ENCODE measurements at places on chromosomes 7 and 10.

DNA sequence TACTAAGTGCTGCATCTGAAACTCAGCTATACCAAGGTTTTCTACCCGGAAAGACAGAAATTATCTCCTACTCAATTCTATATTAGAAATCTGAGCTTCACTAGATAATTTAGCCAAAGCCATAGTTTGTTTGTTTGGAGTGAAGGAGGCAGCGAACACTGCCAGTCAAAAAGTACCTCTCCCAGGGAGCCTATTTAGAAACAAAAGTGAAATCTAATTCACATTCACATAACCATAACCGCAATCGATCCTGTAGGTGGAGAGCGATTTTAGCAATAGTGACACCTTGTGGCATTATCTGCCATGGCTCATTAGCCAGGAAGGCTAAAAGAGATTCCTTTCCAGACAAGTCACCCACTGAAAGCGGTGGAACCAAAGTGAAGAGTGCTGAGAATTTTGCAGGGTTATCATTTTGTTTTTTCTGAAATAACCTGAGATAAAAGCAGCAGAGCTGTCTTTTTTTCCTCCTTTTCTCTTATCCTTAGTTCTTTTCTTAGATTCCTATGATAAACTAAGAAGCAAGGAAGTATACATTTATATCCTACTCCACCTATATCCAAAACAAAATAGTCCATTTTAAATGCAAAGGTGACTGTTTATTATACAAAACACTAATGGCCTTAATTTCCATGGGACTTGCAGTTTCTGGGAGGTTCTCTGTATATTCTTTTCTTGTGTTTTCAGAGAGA, 83.7 kb upstream of the BET1 start:
- DNase-seq = peak; percentile 54

GRCh38 chr10:25701652-25702051, 232.4 kb upstream of the MYO3A start:
- no peak for DNase-seq

DNA sequence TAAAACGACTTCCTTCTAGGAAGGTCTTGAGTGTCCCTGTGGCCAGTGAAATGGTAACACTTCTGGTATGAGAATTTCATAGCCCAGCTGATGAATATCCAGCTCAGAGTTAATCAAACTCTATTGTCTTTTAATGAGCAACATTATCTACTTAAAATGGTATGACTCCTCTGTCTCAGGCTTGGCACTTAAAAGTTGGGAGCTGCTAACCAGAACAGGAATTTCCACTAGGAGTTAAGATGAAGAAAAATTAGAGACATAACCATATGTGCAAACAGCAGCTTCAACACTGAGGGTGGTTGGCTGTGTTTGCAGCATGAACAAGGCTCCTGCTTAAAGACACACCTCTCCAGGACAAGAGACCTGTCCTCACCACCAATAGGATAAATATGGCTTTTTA, 46.8 kb downstream of the CH25H start:
- DNase-seq = no peak

GRCh38 chr7:24991353-24991752, 11.4 kb upstream of the OSBPL3 start:
- no peak for DNase-seq

GRCh38 chr10:5536486-5537081, 11.8 kb downstream of the CALML3 start:
- DNase-seq = no peak

- no peak for DNase-seq
Observed at GRCh38 chr10:27612551-27613035, 108.5 kb downstream of the RAB18 start.

GRCh38 chr7:80781146-80781545, 137.7 kb downstream of the SEMA3C start:
- no peak for DNase-seq

GRCh38 chr7:867406-868188, 8.8 kb upstream of the GET4 start:
- no peak for DNase-seq

DNA sequence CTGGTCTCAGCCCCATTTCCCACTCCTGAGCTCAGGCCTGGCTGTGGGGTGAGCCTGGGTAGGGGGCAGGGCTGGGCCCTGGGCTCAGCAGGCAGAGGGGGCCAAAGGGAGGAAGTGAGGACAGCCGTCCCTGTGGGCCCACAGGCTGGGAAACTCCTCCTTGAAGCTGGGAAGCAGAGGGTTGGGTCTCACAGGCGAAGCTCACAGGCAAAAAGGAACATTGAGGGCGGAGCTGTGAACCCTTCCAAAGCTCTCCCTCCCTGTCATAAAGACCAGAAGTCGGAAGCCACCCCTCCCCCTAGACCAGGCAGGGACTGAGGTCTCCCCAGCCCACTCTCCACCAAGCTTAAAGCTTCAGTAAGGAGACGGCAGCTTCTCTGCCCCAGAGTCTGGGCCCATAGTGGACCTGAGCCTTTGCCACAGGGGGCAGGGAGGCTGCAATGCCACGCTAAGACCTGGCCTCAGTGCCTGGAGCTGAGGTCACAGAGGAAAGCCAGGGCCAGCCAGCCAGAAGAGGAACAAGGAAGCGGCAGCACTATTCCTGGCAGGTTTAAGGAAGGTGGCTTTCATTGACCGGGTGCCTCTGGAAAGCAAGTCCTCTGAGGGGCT, 1.0 kb upstream of the KCP start:
- DNase-seq = no peak

GRCh38 chr10:3325954-3326750, 153.6 kb upstream of the PITRM1 start:
- no peak for DNase-seq

GRCh38 chr7:64045301-64046040, at the start of gene ZNF727:
ZNF727 (plus strand) TSS chr7:64045434; CDS start chr7:64045622, 188 bp downstream.
- no peak for DNase-seq

DNA sequence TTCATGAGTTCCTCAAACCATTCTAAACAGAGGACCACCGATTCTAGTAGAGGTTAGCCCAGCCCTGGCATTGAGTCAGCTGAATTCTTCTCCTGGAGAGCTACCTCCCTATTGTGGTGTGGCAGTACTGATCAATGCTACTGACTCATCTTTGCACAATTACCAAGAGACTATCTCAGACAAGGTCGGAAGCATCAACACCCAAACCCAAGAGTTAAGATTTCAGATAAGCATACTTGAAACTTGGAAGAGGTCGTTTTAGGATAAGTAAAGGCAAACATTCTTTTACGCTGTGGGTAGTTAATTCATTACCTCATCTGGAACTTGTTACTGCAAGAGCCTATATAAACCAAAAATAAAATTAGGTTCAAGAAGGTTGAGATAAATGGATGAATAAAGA, 154.6 kb upstream of the NRBF2 start:
- DNase-seq = no peak

GRCh38 chr7:22182149-22182548, 174.8 kb downstream of the RAPGEF5 start:
- no peak for DNase-seq

DNA sequence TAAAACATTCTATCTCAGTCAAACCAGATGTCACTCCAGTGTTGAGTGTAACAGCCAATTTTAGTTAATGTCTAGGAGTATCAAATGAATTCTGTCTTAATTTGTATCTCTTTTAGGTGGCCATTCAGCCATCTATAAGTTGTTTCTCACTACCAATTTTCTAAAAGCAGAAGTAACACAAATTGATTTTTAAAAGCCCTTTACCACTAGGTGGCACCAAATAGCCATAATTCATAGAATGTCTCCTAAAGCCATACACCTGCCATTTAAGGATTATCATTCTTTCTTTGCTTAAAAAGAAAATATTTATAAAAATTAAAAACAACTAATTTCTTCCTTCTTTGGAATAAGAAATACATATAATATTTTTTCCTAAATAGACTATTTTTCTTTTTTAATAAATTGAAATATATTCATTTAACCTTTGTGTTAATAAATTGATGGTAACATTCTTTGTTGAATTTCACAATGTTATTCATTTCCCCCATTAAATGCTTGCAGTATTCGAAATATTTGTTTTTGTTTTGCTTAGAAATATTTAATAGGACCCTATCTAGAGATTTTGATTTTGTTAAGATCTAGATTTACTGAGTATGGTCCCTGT, 107.8 kb upstream of the PPP1R3A start:
- peak; percentile 23 for DNase-seq

DNA sequence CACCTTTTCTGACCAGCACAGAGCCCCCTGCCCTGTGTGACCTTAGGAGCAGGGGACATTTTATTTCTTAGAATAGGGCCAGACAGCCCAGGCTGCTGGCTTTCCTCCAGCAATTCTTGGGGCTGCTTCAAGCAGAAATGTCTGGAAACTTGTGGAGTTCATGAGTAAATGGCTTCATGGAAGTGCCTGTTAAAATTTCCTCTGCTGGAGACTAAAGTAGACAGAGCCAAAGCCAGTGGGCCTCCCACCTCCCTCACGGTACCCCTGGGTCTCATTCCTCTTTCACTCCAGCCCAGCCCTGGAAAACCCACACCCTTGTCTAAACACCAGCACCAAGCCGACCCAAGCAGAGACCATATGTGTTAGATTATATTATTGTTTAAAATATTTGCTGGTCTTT, 505.5 kb upstream of the ZMIZ1 start:
- no peak for DNase-seq

- DNase-seq = no peak
Observed at GRCh38 chr10:310976-311639, 175.9 kb downstream of the ZMYND11 start.

- DNase-seq = no peak
Observed at GRCh38 chr10:55500931-55501559, 700.0 kb upstream of the PCDH15 start.

- DNase-seq = no peak
Observed at GRCh38 chr10:93859049-93859655, 34.6 kb upstream of the SLC35G1 start.

DNA sequence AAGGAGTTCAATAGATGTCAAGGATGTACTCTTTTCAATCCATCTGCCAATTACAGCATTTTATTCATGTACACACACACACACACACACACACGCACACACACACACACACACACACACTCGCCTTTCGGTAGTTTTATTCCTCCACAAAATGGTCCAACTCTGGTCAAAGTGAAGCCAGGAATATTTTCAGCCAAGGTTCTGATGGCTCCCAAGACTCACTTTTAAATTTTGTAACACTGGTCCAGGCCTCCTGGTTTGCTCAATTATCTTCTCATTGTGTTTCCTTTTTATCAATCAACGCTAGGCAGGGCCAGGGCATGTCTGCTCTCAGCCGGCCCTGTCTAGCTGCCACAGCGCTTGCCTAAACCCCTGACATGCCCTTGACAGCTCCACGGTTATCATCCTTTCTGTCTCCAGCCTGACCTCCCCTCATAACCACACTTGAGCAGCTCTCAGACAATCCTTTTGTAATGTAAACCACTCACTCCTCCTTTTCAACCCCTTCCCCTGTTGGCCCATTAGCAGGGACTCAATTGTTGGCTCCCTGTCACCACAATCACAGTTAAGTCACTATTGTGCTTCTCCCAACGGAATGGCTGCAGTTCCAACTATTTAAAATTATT, 115.1 kb downstream of the ICA1 start:
- DNase-seq = no peak

- DNase-seq = no peak
Observed at GRCh38 chr7:96248405-96248804, 73.5 kb downstream of the SLC25A13 start.

DNA sequence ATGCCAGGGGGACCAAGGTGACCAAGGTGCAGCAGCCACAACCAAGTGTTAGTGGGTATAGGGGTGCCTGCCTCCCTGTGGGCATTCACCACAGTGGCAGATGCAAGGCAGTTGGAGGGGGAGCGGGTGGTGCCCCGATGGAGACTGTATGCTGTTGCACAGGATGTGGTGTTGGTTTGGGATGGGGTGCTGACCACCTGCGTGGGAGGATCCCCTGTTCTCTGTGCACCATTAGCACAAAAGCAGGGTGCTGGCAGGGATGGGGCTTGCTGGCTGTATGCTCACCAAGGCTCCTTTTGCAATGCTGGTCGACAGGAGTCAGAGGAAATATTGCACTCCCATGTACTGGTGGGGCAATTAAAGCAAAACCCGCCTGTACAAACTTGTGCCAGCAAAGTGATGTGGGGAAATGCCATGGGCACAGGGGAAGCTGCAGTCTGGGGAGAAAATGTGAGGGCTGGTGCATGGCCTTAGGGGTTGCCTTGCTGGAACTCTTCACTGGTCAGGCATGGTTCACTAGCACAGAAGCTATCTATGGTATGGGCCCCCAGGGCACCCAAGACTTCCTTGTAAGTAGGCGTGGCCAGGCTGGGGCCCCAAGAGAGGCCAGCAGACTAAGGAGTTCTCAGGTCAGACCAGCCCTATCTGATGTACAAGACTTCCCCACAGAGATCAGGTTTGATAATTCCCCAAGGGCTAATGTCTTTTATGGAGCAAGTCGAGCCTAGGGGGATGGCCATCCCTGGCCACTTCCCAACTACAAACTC, 51.9 kb upstream of the GNAT3 start:
- DNase-seq = no peak

DNA sequence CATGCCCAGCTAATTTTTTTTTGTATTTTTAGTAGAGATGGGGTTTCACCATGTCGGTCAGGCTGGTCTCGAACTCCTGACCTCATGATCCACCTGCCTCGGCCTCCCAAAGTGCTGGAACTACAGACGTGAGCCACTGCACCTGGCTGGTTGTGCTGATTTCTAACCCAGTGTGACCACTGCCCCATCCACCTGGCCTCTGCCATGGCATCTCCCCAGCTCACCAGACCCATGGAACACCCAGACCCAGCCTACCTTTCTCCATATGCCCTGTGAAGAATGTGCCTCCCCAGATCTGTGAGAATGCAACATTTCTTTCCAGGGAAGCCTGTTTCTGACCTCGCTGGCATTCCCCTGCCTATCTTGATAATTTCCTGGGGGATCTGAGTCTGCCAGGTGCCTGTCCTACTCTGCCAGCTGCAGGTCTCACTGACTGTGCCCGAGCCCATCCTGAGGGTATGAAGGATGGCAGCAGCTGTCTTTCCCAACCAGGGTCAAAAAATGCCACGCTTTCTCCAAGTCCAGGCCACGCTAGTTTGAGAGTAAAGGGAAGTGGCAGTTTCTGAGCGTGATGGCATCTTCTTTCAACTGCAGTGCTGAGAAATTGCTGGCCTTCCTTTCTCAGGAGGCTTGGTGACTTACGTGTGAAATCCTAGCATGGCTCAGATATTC, 324.4 kb upstream of the ZNF32 start:
- DNase-seq = no peak

DNA sequence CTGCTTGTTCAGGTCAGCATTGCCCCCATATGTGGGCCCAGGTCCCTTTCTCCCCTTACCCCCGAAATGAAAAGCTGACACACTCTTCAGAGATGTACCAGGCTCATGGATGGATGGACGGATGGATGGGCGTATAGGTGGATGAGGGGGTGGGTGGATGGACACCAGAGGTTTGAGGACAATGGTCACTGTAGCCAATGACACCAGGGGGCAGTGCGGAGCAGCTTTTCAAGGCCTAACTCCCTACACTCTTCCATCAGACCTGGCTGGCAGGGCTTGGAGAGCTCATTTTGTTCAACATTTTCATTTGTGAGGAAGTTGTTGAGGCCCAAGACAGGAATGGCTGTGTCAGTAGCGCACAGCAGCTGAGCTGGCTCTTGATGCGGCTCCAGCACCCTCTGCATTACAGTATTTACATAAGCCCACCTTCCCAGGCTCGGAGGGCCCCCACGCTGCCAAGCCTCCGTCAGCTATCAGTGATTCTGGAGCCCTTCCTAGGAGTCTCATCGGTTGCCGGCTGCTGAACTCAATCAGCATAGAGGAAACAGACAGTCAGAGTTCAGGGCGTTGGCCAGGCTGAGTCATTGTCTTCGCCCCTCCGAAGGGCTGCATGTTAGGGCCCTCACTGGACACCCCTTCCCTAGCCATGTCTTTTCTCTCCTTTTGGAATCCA, 11.6 kb upstream of the FFAR4 start:
- DNase-seq = peak; percentile 19

Measured in fibroblast of skin of left biceps (primary cell).